Colonic mucosa (tissue), 4 donors: ENCODE measurements at places on chromosomes 4 and X. TPM values are rescaled to one million over a fixed set of nuclear protein-coding genes. Genes with fewer than 3 reads are reported as not detected.

DNA sequence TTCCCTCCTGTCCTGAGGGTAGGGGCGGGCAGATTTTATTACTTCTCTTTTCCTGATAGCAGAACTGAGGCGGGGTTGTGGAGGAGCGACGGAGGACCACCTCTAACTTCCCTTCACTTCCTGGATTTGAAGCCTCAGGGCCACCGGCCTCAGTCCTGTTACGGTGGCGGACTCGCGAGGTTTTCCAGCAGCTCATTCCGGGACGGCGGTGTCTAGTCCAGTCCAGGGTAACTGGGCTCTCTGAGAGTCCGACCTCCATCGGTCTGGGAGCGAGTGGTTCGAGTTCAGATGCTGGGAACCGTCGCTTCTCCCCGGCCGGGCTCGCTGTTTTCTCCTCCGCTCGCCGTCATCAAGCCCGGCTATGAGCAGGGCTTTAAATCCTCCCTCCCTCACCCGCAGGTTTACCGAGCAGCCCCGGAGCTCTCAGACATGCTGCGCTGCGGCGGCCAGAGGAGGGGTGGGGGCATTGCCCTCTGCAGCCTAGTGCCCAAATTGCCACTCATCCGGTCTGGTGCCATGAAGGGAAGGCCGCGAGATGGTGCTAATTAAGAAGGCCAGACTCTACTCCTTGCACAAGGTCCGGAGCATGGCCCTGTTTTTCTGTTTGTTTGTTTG is 23.3 kb downstream of the HAND2 start:
- DNase-seq = no peak

The VEGFD gene
- total RNA-seq = 1.2 TPM

DNA sequence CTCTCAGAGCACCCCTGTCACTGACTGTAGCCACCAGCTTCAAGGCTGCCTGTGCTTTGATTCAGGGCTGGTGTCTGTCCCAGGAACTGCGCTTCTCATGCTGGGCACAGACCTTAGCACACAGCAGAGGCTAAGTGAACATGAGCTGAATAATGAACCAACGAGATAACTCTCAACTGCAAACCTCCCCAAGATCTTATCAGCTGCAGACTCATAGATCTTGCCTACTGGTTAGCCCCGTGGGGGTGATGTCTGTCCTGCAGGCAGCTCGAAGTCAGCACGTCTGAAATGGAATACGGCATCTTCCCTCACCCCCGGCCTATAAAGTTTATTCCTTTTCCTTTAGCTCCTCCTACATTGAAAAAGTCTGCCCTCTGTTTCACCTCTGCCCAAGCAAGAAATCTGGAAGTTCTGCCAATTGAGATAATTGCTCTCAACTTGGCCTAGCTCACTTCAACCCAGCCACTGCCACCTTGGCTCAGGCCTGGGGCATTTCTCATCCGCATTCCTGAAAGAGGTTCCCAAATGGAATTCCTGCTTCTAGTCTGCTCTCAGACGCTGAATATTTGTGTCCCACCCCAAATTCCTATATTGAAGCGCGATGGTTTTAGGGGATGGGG is 73.7 kb downstream of the GATB start:
- DNase-seq = no peak

The MAGEE2 gene
- total RNA-seq = 0.21 TPM
